ENCODE measurements at places on chromosomes 7 and 10.

- no peak for DNase-seq
Observed at GRCh38 chr7:106419455-106420182, 134.8 kb upstream of the NAMPT start.

- DNase-seq, result no peak
Observed at GRCh38 chr10:46328853-46329689, 42.3 kb downstream of the ANTXRL start.

- DNase-seq, result no peak
Observed at GRCh38 chr7:7614018-7614741, 26.4 kb upstream of the UMAD1 start.

DNA sequence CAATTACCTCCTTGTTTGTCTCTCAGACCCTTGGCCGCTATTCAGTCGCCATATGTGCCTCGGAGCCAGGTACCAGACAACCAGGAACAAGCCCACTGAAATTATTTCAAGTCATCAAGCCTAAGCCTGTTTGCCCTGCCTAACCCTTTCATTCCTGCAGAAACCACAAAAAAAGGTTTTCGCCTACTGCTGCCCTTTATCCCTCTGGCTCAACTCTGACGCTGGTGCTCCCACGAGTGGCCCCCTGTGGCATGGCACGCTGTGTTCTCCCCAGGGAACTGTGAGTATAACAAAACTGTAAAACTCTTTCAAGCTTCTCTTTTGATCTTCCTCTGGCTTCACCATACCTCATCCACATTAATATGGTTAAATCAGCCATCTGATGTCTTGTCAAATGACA is 215.7 kb upstream of the CDC14C start:
- no peak for DNase-seq

GRCh38 chr7:31116615-31117014 is 64.5 kb downstream of the ADCYAP1R1 start:
- no peak for DNase-seq

DNA sequence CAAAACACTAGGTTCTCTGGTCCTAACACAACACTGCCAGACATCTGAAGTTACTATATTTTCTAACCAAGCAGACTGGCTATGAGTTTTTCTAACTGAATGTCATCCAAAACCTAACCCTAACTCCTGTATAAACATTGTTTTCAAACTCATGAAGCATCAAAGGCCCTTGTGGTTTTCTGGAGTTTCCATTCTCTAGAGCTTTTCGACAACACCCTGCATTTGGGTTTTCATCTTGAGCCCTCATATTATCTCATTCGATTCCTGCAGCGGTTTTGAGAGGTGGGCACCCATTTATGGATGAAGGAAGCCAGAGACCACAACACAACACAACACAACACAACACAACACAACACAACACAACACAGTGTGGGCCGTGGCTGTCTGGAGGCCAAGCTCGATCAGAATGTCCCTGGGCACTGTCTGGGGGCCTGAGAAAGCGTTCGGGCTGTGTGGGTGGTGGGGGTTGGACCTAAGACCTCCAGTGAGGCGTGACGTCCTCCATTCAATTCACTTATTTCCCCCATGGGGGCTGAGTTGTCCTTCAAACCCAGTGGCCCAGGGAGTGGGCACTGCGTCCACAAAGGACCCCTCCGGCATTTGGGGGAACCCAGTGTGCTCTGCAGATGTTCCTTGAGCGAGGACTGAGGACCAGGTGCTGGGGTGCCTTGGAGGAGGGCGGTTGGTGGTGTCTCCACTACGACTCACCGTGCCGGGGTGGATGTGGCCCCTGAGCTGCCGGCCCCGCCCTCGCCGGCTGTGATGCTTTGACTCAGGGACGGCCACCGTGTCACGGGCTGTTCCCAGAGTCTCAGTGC is 490.4 kb downstream of the DNAJB6 start:
- no peak for DNase-seq

GRCh38 chr7:132102391-132102790 is 473.9 kb downstream of the PLXNA4 start:
- DNase-seq, result no peak

- DNase-seq, result no peak
Observed at GRCh38 chr10:21402606-21403083, 122.8 kb downstream of the SKIDA1 start.

DNA sequence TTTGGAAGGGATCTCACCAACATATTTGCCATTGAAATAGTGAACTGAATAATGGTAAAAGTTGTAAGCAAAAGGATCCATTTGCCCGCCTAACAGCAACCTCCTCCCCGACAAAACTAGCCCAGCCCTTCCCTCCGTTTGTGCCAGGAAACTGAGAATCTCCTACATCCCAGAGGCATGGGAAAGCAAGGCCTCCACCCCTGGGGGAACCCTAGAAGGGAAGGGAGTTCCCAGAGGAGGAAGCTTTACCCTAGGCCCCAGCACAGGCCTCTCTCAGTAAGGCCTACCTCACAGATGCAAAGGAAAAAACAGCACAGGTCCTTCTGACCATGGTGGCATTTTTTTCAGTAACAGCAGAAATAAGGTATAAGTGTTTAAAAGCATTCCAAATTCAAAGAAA is 229.7 kb downstream of the ELMO1 start:
- DNase-seq, result no peak

DNA sequence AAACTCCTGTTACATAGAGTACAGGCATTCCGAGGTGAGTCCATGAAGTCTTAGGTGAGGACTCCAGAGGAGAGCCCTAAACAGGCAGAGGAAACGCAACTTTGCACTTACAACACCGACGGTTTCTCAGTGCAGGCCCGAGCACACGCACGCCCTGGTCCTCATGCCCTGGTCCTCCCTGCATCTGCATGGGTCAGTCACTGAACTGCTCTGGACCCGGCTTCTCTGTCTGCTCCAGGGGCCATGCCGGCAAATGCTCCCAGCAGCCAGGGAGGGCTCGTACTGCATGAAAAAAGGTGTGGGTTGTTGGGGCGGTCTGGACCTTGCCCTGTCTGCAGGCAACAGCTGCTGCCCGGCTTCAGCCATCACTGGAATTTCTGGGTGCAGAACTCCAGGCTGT is 317.3 kb upstream of the SHH start:
- DNase-seq, result no peak

GRCh38 chr10:71272056-71272771 is 46.8 kb upstream of the SLC29A3 start:
- DNase-seq, result no peak

- DNase-seq, result no peak
Observed at GRCh38 chr10:24382979-24383663, 174.2 kb downstream of the KIAA1217 start.

- peak; percentile 95 for DNase-seq
Observed at GRCh38 chr10:110918643-110919348, at the start of gene BBIP1. BBIP1 (minus strand) TSS chr10:110919180; CDS start chr10:110918157, 1,023 bp downstream.

GRCh38 chr10:13946209-13946460 is 359.4 kb downstream of the PRPF18 start:
- DNase-seq, result no peak

DNA sequence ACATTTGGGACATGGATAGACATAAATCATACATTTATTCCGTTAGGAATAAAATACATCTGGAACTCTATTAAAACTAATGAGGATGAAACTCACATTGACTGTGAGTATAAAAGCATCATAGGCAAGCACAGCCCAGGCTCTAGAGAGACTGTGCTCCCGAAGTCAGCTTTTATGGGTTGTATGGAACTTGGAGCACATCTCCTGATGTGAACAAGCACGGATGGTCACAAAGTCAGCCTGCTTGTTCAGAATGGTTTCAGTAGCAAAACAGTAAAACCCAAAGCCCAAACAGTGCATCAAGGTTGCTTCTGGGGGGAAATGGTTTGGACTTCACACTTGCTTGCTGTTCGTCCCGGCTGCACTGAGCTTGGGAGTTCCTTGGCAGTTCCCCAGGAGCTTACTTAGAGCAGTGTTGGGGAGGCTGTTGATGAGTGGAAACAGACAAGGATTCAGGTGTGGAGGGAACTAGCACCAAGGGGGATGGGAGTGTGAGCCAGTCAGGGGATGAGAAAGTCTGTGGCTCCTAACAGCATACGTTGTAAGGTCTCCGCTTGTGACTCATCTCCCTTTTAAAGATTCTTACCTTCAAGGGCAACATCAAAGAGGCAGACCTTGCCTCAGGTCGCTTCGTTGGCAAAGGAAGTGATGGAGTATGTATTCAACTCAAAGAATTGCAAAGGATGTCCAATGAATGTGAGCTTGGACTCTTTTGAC is 19.7 kb upstream of the ITGA8 start:
- DNase-seq, result no peak

- no peak for DNase-seq
Observed at GRCh38 chr10:121627876-121628581, 29.8 kb upstream of the FGFR2 start.

- DNase-seq, result no peak
Observed at GRCh38 chr10:72175149-72175548, 40.7 kb upstream of the ANAPC16 start.

DNA sequence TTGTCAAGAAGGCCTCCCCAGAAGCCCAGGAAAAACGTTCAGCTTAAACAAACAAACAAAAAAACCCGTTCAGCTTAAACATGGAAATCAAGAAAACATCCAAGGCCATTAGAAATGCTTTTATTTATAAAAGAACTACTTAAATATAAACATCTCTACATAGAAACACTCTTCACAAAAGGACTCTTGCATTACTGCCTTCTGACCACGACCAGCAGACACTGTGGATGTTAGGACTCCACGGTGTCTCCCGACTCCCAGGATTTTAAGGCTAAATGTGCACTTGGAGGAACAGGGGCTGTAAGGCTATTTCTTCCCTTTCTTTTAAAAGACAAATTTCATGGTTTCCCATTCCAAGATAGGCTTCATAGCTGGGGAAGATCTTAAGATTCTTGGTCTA is 93.0 kb downstream of the ABCC2 start:
- no peak for DNase-seq

GRCh38 chr10:71302874-71303568 is 16.0 kb upstream of the SLC29A3 start:
- no peak for DNase-seq

DNA sequence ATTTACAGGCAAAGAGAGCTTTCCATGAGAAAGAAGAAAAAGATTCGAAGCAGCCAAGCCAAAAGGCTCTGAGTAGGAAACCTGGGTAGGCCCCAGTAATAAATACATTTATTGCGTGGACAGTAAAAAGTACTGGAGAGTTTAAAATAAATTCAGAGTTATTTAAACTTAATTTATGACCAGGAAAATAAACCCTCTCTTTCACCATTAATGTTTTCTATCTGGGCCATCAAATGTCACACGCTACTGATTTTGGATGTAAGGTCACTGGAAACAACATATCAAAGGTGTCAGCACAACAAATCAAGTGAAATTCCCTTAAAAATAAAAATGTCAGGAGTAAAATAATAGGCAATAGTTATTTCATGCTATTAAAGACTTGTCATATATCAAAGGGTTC is 264.0 kb downstream of the SKAP2 start:
- DNase-seq, result no peak

DNA sequence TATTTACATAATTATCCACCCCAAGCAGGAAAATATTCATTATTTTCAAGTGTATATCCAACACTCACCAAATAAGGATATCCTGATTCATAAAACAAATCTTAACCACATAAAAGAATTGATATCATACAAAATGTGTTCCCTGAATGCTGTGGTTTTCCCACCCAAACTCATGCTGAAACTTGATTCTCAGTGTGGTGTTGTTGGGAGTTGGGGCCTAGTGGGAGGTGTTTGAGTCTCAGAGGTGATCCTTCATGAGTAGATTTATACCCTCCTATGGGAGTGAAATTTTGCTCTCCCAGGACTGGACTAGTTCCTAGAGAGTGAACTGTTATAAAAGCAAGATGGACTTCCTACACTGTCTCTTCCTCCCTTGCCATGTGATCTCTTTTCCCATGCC is 1028.3 kb downstream of the SORCS1 start:
- no peak for DNase-seq

DNA sequence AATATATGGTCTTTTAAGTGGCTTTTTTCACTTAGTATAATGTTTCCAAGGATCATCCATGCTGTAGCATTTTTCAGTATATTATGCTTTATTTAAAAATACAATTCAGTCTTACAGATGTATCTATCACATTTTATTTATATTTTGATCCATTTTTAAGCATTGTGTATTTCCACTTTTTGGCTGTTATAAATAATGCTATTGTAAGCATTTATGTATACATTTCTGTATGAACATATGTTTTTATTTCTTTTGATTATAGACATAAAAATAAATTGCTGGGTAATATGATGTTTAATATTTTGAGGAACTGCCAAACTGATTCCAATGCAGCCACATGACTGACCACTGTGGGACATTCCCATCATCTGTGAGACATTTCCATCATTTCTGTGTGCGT is 1662.0 kb downstream of the REEP3 start:
- no peak for DNase-seq

- DNase-seq, result peak; percentile 43
Observed at GRCh38 chr10:70565556-70566514, 36.7 kb downstream of the PRF1 start.

GRCh38 chr7:83494683-83495082 is 154.3 kb downstream of the SEMA3E start:
- no peak for DNase-seq

DNA sequence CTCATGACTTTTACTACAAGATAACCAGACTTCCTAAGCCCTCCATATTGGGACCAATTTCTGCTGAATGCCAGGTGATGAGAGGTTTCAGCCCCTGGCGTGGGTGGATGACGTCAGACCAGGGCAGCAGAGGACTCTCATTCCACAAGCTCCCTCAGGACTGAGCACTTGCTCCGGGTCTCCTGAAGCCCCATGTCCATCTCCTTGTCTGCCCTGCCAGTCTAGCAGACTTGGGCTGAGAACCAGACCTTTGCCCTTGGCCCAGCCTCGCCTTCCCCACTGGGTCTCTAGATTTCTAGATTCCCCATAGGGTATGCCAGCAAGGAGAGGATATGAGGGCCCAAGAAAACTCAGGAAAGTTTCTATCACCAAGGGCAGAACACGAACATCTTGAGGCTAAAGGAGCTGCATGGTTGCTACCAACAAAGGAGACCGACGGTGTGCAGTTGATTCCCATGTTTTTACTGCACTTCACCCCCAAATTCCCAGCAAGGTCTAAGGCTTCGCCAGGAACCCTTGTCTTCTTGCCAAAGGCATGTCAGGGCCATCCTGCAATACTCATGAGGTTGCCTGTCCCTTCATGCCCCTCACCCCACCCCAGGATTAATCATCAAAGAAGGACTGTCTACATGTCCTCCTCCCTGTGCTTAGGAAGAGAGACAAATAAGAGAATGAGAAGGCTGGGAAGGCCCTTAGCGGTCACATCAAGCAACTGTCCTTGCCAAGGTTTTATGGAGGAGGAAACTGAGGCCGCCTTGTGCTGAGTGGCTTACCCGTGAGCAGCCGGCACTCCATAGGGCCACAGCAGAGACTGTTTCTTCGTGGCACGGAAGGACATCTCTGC is 96.5 kb upstream of the MACROH2A2 start:
- DNase-seq, result no peak

DNA sequence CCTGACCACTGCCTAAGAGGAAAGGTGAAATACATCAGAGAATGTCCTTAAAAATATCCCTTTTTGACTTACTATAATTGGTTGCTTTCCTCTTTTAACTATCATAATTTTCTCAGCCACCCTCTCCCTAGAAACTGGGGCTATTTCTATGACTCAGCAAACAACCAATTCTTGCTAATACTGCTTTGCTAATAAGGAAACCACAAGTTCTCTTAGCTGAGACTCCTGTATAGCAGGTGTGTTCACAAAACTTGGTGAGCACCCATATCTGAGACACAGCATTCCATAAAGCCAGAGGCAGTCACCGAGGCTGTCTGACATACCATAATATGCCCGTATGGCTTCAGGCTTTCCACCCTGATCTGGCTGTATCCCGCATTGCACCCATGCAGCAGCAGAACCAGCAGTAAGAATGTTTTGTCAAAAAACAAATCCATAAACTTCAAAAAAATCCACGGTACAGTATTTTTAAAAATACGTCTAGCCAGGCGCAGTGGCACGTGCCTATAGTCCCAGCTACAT is 191.7 kb upstream of the C7orf33 start:
- no peak for DNase-seq
